Stimulated activated CD8-positive, alpha-beta memory T cell treated with anti-CD3 and anti-CD28 coated beads, Interleukin-4, amount 100 ng/mL, for 48 hours (primary cell): ENCODE measurements at places on chromosomes 5 and 9.
A peak's percentile ranks its signal among the peaks of the same experiment; 100 is the strongest.

GRCh38 chr5:84384604-84385575, at the start of gene EDIL3:
TSS of gene EDIL3 (minus strand) at chr5:84384880. CDS start at chr5:84384374, 506 bp downstream.
- no peak for DNase-seq

DNA sequence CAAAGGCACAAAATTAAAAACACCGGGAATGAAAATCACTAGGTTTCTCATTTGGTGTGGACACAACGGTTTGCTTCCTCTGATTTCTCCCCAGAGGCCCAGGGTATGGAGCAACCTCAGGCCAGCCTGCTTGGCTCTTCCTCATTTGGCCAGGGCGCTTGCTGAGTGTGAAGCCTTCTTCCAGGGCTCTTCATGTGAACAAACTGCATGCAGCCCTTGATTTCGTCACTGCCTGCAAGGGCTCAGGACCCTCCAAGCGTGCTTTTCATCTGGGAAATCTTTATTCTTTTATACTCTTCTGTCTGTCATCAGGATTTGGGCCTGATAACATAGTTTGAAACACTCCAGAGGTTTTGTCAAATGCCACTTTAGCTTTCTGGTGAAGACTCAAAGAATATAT, 122.6 kb upstream of the KLF4 start:
- DNase-seq: no peak

DNA sequence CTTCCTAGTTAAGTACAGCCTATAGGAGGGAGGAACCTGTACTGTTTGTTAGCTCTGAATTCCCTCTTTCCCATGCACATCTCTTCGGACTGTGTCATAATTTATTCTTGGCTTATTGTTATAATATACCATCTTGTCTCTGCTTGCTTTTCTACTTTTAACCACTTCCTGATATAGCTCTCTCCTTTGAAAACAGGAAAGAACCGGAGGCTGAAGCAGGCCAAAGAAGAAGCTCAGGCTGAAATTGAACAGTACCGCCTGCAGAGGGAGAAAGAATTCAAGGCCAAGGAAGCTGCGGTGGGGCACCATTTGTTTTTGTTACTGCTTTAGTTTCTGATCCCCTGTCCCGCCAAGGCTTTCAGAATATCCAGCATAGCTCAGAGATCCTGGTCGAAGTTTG, 4.8 kb downstream of the ATP6V1G1 start:
- peak; percentile 50 for DNase-seq

- DNase-seq: no peak
Observed at GRCh38 chr5:179223961-179224360, 121.3 kb downstream of the ADAMTS2 start.

- DNase-seq: no peak
Observed at GRCh38 chr5:72015103-72015548, 92.1 kb upstream of the MAP1B start.

DNA sequence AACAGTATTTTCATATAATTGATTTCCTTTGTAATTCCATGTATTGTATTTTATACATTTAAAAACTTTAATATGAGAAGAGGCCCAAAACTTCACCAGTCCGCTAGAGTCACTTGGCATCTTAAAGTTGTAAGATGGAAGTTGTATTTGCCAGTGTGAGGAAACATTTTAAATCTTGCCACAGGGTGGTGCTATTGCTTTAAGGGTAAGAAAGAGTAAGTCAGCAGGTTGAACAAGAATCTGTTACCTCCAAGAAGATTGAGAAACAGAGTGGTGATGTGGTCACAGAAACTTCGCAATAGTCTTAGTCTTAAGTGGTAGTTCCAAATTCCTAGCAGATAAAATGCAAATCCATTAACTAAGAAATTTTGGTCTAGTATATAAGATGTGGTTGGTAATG, 39.8 kb upstream of the RANBP6 start:
- peak; percentile 44 for DNase-seq

- no peak for DNase-seq
Observed at GRCh38 chr5:72604111-72604797, 97.0 kb upstream of the ZNF366 start.

DNA sequence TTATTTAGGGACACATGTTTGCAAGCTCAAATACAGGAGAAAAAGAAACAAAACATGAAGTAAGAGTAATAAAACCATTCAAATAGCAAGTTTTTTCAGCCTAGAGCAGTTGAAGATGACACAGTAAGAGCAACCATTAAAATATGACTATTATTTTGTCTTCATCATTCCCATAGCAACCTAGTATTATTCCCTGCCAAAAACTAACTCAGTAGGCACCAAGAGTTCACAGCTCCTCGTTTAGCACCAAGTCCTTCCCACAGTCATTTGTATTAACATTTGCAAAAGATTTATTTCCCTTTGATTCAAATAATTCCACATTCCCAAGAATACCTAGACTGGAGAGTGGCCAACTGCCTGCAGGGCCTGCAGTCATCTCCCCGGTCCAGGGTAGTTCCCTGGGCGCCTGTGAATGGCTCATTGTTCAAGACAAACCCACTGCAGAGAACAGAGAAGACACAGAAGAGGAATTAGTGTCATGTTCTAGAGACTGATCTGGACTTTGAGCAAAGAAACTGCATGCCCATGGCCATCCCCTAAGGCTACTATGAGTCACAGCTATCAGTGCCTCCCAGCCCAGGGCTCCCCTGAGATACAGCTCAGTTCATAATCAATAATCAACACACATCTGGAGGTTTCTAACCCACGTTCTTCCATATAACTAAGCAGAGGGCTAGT, 139.1 kb upstream of the MAP3K1 start:
- no peak for DNase-seq

DNA sequence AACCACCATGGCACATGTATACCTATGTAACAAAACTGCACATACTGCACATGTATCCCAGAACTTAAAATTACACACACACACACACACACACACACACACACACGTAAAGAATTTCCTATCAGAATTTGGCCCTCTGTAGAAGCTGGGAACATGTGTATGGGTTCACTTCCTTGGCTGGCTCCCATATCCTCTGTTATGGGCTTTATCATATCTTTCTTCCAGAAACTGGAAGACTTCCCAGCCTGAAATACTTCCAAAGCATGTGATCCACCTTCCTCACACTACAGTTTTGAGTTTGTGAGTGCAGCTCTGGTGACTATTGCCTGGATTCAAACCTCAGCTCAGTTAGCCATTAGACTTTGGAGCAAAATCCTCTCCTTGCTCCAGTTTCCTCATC, 78.6 kb upstream of the GDNF start:
- no peak for DNase-seq

DNA sequence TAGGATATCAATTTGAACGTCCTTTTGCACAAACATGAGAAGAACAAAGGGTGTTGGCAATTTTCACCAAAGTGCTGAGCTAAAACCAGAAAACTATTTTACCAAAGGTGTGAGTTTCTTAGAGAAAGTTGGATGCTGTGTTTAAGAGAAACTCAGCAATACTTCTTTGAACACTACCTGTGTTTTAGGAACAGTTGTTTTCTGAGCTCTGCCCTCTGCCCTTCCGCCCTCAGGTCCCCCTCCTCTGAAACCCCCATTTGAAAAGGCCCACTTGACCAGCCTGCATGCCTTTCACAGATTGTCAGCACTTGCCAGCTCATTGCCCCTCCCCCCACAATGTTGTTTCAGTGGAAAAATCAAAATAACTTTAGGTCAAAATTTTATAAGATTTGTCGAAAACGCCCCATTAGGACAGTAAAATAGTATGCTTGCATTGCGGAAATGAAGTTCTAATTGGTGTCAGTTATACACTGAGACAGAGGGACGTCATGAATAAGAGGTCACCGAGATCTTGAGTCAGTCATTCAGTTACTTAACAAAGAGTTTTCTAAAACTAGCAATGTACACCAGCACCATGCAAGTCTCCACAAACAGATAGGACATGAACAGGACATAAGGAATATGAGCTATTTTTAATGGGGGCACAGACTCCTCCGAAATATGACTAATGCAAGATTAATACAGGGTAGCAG, 61.9 kb upstream of the IL7R start:
- DNase-seq: no peak

- DNase-seq: no peak
Observed at GRCh38 chr9:34072868-34073590, 24.3 kb upstream of the UBAP2 start.

DNA sequence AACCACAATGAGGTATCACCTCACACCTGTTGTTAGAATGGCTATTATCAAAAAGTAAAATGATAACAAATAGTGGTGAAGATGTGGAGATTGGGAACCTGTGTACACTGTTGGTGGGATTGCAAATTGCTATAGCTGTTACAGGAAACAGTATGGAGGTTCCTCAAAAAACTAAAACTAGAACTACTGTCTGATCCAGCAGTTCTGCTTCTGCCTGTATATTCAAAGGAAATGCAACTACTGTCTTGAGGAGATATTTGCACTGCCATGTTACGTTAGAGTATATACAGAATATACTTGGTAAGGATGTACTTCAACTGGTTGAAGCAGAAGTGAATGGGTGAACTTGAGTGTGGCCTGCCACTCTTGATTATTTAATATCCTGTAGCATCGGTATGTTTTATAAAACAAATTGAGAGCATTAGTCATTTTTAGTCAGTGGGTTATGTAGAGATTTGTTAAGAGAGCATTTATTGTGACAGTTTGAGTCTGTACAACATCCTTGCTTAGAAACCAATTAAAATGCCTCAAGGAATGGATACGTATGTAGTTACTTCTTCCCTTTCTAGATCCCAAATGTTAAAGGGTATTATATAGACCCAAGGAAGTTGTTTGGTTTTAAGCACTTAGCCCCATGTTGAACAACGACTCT, 37.5 kb downstream of the ZCCHC7 start:
- DNase-seq: no peak

- no peak for DNase-seq
Observed at GRCh38 chr9:8872802-8873201, 1073.2 kb upstream of the DMAC1 start.

DNA sequence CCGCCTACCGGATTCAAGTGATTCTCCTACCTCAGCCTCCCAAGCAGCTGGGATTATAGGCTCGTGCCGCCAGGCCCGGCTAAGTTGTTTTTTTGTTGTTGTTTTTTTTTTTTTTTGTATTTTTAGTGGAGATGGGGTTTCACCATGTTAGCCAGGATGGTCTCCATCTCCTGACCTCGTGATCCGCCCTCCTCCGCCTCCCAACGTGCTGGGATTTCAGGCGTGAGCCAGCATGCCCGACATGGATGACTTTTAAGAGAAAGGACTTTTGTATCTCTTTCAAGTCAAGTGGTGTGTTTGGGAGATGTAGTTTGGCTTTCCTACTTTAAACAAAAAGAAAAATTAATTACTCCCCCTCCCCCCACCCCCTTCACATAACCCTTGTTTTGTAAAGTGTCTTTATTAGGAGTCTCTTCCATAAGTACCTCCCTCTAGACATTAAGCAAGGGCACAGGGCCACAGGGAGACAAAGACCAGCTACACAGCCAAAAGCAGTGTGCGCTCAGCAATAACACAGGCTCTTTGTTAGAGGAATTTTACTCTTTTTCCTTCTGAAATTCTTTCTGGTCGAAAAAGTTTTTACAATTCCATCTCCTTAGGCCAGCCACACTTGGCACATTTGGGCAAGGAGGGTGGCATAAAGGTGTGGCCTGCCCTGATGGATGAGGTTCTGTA, 31.2 kb downstream of the JAKMIP2 start:
- no peak for DNase-seq
